ENCODE measurements at places on chromosomes 11 and 22. TPM values are rescaled to one million over a fixed set of nuclear protein-coding genes. Genes with fewer than 3 reads are reported as not detected.

GRCh38 chr11:108538022-108538424, 39.8 kb upstream of the POGLUT3 start:
- DNase-seq, result no peak

- no peak for DNase-seq
These were observed 10.0 kb upstream of the OR8B4 start for GRCh38 chr11:124434699-124435098.

DNA sequence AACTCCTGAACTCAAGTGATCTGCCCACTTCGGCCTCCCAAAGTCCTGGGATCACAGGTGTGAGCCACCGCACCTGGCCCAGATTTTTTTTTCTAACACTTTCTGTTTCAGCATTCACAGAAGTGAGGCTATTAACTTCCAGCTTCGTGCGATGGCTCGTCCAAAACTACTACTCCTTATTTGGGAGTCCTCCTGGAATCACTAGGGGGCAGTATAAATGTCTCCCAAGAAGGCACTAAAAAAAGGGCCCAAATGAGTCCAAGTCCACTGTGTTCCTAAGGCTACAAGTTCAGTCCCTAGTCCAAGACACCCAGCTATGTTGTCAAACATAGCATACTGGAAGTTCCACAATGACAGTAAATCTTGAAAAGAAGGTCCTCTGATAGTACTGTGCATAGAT, 63.2 kb upstream of the BIRC3 start:
- DNase-seq, result no peak

DNA sequence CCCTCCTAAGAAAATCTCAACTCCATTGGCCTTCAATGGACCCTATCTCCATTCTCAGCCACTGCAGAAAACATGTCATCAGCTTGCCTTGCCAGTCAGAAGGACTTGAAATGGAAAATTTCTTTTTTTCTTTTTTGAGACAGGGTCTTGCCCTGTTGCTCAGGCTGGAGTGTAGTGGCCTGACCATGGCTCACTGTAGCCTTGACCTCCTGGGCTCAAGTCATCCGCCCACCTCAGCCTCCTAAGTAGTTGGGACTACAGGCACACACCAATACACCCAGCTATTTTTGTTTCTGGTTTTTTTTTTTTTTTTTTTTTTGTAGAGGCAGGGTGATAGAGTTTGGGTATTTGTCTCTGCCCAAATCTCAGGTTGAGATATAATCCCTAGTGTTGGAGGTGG, 29.0 kb downstream of the AGBL2 start:
- DNase-seq, result no peak

- DNase-seq, result no peak
These were observed 2.6 kb upstream of the INSC start for GRCh38 chr11:15112131-15112541.

GRCh38 chr11:132987936-132988335, 544.4 kb downstream of the OPCML start:
- no peak for DNase-seq

GRCh38 chr11:20027556-20028013, 132.7 kb downstream of the DBX1 start:
- DNase-seq, result no peak

DNA sequence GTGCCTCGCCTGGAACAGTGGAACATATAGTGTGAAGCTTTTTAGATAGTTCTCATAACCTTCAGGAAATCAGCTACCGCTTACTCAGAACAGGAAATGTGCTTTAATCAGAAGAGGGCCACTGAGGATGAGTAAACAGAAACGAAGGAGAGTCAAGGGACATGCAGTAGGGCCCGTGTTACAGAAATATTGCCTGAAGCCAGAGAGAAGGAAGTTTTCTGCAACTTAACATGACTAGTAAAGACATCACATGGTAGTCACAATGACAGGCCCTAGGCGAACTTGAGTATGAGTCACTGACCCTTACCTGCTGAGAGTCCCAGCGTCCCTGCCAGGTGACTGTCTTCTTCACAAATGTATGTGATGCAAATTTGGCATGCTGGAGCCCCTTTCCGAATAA, 39.4 kb downstream of the CARD18 start:
- DNase-seq, result no peak

DNA sequence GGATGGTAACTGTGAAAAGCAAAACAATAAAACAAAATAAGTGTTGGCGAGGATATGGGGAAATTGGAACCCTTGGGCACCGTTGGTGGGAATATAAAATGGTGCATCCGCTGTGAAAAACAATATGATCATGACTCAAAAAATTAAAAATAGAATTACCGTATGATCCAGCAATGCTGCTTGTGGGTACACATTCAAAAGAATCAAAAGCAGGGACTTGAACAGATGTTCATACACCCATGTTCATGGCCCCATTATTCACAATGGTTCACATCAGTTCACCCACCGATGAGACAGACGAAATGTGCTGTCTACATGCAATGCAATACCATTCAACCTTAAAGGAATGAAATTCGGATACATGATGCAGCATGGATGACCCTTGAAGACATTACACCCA, 1.2 kb upstream of the DERL3 start:
- DNase-seq, result no peak

GRCh38 chr11:69164824-69165223, 9.1 kb downstream of the SMIM38 start:
- DNase-seq, result no peak

DNA sequence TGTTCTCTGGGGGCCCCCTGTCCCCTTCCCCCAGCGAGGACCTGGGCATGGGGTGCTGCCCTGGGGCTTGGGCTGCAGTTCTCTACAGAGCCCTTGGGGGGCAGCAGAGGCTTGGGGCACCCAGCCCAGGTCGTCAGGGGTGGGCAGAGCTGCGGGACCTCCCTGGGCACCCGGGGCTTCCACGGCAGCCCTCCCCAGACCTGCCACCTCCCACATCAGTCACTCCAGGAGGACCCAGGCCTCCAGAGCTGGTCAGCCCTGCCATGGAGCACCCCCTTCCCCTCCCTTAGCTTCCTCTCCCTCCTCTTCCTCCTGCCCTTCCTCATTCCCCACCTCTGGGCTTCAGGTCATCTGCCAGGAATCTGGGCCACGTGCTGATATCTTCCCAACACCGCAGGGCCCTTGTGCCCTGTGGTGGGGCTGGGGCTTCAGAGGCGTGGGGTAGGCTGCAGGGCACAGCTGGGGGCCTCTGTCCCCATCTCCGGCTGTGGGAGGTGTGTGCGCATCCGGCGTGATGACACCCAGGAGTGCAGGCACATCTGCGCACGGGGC, 5.8 kb downstream of the TSPAN4 start:
- no peak for DNase-seq

GRCh38 chr22:46062232-46062615, 85.3 kb upstream of the WNT7B start:
- no peak for DNase-seq

- DNase-seq, result peak; percentile 23
These were observed 65.8 kb upstream of the NECTIN1 start for GRCh38 chr11:119794756-119795155.

GRIK4 gene
- polyA plus RNA-seq, result 0.02 TPM

PIWIL4 gene
- polyA plus RNA-seq, result 12.1 TPM

HEPN1 gene
- 0.11 TPM for polyA plus RNA-seq

FOLR2 gene
- 1.3 TPM for polyA plus RNA-seq

CABP4 gene
- 0.99 TPM for polyA plus RNA-seq

ADAMTS8 gene
- 0.42 TPM for polyA plus RNA-seq
